ENCODE measurements at places on chromosomes 3 and 15.

DNA sequence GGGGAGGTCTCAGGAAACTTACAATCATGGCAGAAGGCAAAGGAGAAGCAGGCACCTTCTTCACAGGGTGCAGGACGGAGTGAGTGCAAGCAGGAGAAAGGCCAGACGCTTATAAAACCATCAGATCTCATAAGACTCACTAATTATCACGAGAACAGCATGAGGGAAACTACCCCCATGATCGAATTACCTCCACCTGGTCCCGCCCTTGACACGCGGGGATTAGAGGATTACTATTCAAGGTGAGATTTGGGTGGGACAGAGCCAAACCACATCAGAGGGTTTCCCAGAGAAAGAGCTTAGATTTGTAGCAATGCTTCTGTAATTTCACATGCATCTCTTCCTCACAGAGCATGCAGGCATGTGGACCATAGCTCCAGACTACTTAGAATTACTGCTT, 615.7 kb upstream of the UBE2E2 start:
- no peak for DNase-seq

- no peak for DNase-seq
Observed at GRCh38 chr3:114502204-114502603, 208.4 kb downstream of the TIGIT start.

GRCh38 chr3:60501314-60501713, 749.9 kb downstream of the FHIT start:
- no peak for DNase-seq

GRCh38 chr15:39399600-39399999, 181.3 kb upstream of the THBS1 start:
- DNase-seq: no peak

DNA sequence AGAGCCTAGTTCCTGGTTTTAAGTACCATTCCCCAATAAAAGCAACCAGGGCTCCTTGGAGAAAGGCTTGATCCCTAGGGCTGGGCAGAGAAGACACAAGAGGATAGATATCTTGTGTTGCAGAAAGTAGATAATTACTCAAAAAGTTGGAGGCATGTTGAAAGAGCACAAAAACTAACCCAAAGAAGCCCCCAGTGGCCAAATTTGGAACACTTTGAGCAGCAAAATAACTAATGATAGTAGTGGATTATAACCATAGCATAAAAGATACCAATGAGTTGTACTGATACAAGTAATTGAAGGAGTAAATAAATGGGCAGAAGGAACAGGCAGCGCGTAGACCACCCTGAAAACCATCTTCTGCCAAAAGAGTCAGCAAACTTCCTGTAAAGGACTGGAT, 12.0 kb downstream of the EXOSC7 start:
- DNase-seq: no peak

DNA sequence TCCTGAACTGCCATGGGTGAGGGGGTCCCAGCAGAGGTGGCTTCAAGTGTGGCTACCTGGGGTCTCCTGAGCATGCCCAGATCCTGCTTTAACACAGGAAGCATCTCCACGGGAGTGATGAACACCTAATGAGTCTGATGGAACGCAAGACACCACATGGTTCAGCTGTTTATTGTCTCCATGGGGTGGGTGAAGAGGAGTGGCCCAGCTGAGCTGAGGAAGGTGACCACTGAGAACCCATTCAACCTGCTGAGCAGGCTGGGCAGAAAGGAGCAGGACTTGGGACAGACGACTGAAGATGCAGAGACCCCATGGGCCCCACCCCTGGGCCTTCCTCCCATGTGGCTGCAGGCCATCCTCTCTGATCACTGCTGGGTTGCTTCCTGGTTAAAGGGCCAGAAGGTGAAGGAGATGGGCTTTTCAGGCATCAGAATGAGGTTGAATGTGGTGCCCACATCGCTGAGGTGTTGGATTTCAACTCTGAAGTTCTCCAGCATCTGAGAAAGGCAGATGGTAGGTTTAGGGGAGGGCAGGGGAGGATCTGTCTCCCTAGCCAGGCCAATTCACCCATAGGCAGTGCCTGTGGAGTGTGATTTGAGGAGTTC, 29.7 kb downstream of the CYP11A1 start:
- no peak for DNase-seq

DNA sequence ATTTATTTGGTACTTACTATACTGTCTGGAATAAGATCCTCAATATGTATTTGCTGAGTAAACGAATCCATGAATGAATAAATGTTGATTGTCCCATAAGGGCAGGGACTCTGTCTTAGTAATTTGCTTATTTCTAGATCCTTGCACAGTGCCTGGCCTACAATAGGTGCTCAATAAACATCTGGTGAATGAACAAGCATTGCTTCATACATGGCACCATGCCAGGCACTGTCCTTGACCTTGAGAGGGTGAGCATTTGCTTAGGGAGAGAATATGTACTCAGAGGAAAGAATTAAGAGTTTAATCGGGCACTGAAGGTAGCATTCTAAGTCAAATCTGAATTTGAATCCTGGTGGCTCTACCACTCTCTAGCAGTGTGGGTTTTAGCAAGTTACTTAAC, 282.1 kb downstream of the THSD4 start:
- DNase-seq: no peak
